ENCODE measurements at places on chromosomes 5 and 9.
A peak's percentile ranks its signal among the peaks of the same experiment; 100 is the strongest.

DNA sequence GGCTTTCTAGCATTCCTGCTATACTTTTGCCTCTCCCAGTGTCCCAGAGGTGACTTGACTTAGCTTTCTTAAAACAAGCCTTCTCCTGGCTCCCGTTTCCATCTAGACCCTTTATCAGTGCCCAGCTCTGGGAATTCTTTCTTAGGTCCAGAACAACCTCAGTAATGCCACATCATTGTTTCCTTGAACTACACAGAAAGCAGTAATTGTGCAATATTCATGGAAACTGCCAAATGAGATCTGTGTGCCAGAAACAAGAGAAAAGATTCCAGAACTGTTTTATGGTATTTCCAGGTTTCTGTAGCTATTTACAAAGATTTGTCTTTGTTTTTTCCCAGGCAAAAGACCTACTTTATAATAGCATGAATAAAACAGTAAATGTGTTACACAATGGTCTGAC lies 391.3 kb downstream of the SLCO4C1 start:
- no peak for DNase-seq

GRCh38 chr9:69546265-69546664 lies 125.9 kb downstream of the APBA1 start:
- no peak for DNase-seq

- no peak for DNase-seq
These were observed 392.3 kb downstream of the CETN3 start for GRCh38 chr5:90017239-90017638.

GRCh38 chr9:6006749-6007057 lies 8.7 kb downstream of the RANBP6 start:
- DNase-seq = no peak

GRCh38 chr5:31981361-31981945 lies 192.7 kb downstream of the GOLPH3 start:
- no peak for DNase-seq

DNA sequence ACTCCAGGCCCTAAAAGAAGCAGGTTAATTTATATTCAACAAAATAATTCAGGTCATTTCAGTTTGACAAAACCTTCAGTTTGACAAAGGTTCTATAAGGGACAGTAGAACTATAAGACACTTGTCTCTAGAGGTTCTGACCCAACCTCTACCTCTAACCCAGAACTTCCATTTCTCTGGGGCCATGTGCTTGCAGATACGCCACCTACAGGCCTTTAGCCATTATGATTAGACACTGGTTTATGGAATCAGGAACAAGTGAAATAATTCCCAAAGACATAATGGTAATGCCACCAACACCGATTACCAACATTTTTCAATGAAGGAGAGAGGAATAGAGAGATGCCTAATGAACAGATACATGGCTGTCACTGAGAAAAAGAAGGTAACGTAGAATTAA lies 733.9 kb downstream of the PRELID2 start:
- no peak for DNase-seq

- peak; percentile 68 for DNase-seq
These were observed 17.8 kb upstream of the CCNB1 start for GRCh38 chr5:69148981-69149675.

GRCh38 chr9:76352026-76352620 lies 42.1 kb downstream of the RFK start:
- no peak for DNase-seq

GRCh38 chr9:103397868-103398600 lies 402.9 kb downstream of the CYLC2 start:
- no peak for DNase-seq

DNA sequence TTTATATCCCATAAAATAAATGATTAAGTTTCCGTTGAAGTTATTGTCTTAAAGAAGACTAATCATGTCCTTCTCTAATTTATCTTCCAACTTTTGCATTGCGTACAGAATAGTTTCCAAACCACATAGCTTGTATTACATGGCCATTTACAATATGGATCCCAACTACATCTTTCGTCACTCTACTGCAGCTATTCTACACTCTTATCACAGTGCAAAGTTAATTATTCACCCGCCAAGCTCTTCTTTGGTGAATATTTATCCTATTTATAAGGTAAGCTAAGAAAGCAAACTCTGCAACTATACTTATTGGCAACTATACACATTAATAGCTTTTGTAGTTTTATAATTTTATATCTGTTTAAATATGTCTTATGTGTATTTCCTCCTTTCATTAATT lies 75.9 kb upstream of the ADAMTS19 start:
- DNase-seq = no peak

GRCh38 chr9:132730054-132731033 lies 60.1 kb downstream of the GTF3C4 start:
- DNase-seq = no peak

DNA sequence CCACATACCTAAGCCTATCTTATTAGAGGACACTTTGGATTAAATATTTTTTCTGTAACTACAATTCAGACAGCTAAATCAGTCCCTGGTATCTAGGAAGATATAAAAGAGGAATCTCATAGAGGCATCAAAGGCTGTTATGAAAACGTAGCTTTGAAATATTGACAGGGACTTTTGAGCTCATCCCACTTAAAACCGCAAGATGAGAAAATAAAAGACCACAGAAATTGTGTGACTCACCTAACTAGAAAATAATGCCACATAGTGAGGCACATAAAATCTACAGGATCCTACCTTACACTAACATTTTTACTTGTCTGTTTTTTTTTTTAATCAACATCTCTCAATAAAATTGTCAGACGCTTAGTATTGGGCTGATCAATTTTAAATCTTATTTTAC lies 686.5 kb upstream of the COX7C start:
- DNase-seq = no peak

GRCh38 chr9:133786371-133786753 lies 48.2 kb upstream of the SARDH start:
- DNase-seq = no peak

DNA sequence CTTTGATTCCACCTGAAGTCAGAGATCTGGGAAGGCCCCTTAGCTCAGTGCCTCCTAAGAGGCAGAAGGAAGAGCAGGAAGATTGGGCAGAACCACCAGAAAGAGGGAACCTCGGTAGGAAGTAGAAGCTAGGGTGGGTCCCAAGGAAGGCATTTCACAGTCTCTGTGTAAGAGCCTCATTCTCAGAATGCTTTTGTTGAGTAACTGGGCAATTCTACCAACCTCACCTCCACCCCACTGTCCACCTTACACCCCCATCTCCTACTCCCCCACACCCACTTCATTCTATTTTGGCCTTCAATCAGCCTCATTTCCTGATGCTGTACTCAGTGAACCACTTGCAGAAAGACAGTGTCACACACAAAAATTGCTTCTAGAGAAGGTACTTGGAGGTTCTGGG lies 3.5 kb downstream of the HBEGF start:
- no peak for DNase-seq

DNA sequence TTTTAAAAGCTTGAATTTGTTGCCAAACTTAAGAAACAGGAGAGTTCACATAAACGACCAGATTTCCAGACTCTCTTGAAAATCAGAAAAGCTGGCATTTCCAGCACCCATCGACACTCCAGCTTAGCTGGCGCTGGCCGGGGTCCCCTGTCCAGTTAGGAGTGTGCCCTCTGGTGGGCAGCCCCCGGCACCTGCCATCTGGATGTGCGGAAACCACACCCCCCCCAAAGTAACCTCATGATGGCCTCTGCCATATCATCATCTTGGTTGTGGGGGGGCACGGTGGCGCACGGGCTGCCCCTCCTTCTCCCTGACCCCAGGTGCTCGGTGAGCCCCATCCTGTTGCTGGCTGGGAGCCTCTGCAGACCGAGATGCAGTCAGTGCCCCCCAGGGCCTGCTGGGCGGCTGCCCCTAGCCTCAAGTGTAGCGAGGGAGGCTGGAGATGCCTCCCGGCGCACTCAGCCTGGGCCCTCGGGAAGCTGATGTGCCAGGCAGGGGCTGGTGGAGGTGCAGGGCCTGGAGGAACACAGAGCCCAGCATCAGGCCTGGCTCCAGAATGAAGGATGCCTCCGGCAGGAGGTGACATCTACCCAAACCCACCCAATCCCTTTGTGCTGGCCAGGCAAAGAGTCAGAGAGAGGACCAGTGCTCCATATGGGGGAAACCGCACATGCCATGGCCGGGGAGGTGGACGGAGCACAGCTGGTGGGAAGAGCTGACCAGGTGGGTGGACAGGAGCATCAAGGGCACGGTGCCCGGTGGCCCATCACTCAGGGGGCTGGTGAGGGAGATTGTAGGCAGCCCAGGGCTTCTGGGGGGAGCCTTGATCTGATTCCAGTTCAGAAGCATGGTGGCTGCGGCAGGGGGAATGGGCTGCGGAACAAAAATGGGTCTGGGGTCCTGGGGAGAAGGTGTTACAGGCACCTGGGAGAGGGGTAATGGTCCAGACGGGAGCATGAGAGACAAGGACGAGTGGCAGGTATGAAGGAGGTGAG lies 70.6 kb downstream of the ADAMTS2 start:
- no peak for DNase-seq

DNA sequence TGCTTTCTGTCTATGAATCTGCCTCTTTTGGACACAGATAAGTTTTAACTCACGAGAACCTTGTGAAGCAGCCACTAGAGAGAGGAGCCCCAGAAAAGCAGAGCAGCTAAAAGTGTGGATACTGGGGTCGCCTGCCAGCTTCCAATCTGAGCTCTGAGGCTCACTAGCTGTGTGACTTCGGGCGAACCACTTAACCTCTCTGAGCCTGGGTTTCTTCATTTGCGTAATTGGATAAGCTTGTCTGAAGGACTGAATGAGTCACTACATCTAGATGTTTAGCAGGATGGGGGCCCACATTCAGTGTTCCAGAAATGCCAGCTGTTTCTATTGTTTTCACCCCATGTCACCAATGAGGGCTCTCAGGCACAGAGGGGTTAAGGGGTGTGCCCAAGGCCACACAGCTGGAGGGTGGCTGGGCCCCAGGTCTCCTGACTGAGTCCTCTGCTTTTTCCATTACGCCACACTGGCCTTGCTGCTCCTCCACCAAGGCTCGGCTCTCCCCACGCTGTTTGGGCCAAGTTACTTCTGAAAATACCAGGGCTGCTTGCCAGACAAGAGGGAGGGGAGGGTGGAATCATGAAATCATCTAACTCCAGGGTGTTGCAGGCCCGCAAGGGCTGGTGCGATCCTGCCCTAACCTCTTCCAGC lies 36.2 kb downstream of the SH3PXD2B start:
- DNase-seq = peak; percentile 97

- no peak for DNase-seq
These were observed 40.8 kb downstream of the NDFIP1 start for GRCh38 chr5:142149363-142149762.

DNA sequence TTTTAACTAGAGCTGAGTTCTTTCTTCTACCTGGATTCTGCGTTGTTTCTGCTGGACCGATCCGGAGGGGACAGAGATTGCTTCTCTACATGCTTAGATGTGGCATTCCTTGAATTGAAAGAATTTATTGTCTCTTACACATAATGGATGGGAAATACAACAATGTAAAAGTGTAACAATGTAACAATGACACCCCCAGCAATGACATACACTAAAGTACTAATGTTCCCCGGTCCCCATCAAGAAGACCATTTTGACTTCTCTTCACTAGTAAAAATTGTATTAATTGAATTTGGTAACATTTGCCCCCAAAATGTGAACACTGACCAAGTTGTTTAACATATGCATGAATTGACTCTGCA lies 760.2 kb downstream of the TAF11L14 start:
- no peak for DNase-seq

GRCh38 chr9:108191065-108191464 lies 664.7 kb downstream of the ACTL7B start:
- DNase-seq = no peak

DNA sequence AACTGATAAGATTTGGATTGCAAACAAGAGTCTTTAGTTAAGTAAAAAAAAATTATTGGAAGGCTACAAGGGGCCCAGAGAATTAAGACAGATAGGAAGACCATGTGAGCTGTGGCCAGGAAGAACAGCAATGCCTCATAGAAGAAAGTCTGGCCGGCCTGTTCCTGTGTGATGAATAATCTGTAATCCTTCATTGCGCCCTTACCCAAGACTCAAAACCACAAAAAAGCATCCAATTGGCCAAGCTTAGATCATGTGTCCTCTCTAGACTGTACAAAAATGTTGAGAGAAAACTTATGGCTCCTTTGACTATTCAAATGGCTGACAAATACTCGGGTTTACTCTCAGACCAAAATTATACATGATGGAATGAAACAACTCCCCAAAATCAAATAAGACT lies 1383.5 kb downstream of the PTPRD start:
- no peak for DNase-seq

- DNase-seq = peak; percentile 86
These were observed 110.3 kb upstream of the PTCH1 start for GRCh38 chr9:95626885-95627558.

DNA sequence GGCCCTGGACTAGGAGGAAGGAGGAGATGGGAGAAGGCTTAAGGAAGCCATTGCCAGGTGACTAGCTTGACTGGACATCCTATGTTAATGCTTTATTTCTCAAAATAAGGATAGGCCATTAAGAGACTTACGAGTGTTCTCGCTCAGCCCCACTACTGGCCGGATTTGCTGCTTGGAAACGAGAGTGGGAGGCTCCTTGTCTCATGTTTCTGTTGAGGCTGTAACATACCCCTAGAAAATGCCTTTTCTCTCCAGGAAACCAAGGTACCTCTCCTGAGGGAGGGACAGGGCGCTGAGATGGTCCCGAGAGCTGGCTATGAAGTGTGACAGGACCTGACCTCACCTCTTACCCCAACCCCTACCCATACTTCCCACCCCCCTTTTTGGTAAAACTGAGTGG lies 60.0 kb downstream of the RALGPS1 start:
- DNase-seq = no peak

GRCh38 chr9:106502930-106503329 lies 360.0 kb upstream of the ZNF462 start:
- DNase-seq = no peak

DNA sequence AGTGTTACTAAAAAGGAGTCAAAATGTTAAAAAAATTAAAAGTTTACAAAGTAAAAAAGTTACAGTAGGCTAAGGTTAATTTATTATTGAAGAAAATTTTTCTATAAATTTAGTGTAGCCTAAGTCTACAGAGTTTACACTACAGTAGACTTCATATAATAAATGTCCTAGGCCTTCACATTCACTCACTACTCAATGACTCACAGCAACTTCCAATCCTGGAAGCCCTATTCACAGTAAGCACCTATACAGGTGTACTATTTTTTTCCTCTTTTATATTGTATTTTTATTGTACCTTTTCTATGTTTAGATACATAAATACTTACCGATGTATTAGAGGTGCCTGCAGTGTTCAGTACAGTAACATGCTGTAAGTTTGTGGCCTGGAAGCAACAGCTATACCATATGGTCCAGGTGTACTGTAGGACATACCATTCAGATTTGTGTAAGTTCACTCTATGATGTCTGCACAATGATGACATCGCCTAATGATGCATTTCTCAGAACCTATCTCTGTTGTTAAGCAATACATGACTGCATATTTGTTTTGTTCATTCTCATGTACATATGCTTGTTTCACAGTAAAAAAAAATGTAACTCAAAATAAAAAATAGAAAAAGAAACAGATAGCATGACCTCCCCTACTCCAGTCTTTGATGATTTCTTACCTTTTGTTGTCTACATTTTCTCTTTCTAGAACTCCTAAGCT lies 64.7 kb downstream of the NR3C1 start:
- no peak for DNase-seq

- DNase-seq = no peak
These were observed 8.2 kb upstream of the FAM151B start for GRCh38 chr5:80479713-80480112.

- DNase-seq = no peak
These were observed 472.0 kb upstream of the WWC1 start for GRCh38 chr5:167819406-167819805.

- DNase-seq = no peak
These were observed 46.7 kb downstream of the SHB start for GRCh38 chr9:38022203-38022895.
